ENCODE measurements at places on chromosomes 16 and 17. TPM values are rescaled to one million over a fixed set of nuclear protein-coding genes. Genes with fewer than 3 reads are reported as not detected.

Gene PTGES3L
- 3.9 TPM for polyA plus RNA-seq

Gene CDH3
- 1.2 TPM for polyA plus RNA-seq

Gene CRK
- polyA plus RNA-seq = 15.8 TPM

Gene SOCS3
- 33.1 TPM for polyA plus RNA-seq

Gene DBF4B
- polyA plus RNA-seq = 1.9 TPM

Gene TBC1D3
- not detected for polyA plus RNA-seq

Gene ATP1B2
- polyA plus RNA-seq = 1.5 TPM
